ENCODE measurements at places on chromosomes 6 and 20.

GRCh38 chr6:164415832-164416563, 893.4 kb downstream of the C6orf118 start:
- DNase-seq: no peak

- no peak for DNase-seq
These were observed 11.0 kb downstream of the UNC93A start for GRCh38 chr6:167302074-167302473.

DNA sequence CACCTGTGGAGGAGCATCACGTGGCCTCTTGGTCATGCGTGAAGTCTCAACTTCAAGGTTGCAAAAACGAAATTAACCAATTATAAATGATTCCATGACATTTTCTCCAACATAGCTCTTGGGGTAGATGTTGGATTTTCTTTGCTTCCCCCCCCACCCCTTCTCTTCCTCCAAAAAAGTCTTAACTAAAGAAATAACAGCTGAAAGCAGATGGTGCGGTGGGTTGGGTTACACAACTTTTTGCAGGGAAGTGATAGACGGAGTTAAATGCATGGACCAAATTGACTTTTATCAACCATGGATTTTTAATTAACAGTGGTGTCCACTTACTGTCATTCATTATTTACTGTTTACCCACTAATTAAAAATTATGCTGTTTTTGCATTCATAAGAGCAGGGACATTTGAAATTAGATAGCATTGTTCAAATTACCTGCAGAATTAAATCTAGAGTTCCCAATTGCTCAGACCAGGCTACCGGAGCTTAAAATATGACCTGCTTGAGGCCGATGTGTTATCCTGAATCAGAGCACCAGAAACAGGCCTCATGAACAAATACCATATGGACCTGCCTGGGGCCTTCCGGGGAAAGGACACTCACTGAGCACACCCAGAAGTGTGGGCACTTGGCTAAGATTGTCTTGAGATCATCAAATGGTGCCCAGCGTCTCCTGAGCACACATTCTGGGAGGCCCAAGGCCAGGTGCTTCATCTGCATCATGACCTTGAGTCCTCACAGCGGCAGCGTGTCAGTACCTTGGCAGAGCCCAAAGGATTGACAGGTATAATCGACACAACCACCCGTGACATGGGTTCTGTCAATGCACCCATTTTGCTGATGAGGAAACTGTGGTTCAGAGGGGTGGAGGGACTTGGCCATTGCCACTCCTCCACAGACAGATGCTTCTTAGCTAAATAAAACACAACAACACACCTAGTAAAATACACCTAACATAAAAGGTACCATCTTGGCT, 41.5 kb downstream of the APCDD1L start:
- no peak for DNase-seq

- no peak for DNase-seq
These were observed 593.4 kb downstream of the QKI start for GRCh38 chr6:164007881-164008280.

DNA sequence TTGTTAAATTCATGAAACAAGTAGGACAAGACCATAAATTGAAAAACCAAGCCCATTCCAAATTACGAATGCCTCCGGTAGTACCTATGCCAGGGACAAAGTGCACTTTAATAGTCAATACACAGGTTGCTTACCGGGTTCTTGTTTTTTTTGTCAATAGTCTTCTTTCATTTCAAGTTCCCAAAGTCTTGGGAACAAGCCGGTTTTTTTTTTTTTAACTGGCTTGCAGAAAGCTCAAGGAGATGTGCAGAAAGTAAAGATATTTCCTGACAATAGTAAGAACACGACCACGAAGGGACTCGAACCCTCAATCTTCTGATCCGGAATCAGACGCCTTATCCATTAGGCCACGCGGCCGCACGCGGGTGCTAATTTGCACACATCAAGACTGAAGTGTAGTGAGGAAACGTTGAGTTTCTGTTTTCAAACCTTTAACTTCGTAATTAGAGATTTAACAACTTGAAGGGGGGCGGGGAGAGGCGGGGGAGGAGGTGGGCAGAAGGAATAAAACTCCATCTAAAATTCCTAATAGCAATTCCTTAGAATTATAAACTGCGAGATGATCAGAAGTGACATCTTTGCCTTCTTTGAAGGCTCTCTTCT, 181.0 kb downstream of the TRIM27 start:
- no peak for DNase-seq

GRCh38 chr6:36147294-36147693, 17.0 kb downstream of the MAPK13 start:
- no peak for DNase-seq
